Fibroblast of skin of right biceps (primary cell): ENCODE measurements at places on chromosomes 2 and 18.
A peak's percentile ranks its signal among the peaks of the same experiment; 100 is the strongest.

- DNase-seq = no peak
These were observed 665.2 kb upstream of the NRXN1 start for GRCh38 chr2:51697095-51697494.

DNA sequence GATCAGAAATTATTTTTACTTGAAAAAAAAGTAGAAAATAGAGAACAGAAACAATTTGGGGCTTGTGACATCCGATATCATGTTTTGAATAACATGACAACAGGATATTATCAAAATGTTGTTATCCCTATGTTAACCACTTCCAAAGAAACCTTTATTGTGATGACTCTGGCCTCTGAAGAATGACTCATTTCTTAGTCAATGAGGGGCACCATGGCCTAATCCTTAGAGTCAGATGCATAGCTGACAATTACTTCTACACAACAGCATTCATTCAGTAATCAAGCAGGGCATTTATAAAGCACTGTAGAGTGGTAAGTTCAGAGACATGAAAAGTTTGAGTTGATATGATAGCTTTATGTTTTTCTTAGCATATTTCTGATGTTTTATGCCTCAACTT, 703.0 kb downstream of the RNF144A start:
- DNase-seq = peak; percentile 45

- DNase-seq = peak; percentile 22
These were observed 393.7 kb upstream of the FANCL start for GRCh38 chr2:58634653-58635370.

DNA sequence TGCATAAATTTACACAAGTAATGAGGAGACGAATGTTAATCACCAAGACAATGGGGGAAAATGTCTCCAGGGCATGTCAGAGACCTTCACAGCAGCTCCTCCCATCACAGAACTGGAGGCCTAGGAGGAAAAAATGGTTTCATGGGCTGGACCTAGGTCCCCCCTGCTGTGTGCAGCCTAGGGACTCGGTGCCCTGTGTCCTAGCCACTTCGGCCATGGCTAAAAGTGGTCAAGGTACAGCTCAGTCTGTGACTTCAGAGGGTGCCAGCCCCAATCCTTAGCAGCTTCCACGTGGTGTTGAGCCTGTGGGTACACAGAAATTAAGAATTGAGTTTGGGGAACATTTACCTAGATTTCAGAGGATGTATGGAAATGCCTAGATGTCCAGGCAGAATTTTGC, 152.2 kb upstream of the KCNJ3 start:
- DNase-seq = no peak

- no peak for DNase-seq
These were observed 213.2 kb downstream of the KCNJ3 start for GRCh38 chr2:154911729-154912128.

DNA sequence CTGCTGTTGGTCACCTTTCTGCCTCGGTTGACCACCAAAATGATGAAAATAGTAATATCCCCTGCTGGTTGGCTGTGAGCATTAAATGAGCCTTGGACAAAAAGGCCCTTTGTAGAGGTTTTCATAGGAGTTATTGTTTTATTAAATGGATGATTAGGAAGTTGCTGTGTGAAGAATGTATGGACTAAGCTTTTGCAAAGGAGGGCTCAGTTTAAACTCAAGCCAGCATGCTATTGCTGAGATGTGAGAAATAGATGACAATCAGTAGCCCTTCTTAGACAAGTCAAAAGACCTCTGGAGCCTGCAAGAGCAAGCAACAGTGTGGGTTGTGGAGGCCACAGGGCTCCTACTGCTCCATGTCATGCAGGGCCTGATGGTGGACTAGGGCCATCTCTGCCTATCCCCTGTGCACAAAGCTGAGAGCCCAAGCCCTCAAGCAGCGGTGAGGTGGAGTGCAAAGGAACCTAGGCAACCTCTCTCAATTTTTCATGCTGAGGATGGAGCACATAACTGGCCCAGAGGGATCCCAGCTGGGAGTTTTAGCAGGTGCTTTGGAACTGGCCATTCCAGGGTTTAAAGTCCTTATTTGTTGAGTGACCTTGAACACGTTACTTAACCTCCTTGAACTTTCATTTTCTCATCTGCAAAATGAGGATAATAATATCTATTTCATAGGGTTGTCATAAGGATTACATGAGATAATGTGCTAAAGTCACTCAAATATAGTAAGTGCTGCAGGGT, 37.1 kb downstream of the FOSL2 start:
- DNase-seq = no peak
